ENCODE measurements at places on chromosomes 2 and 18. TPM values are rescaled to one million over a fixed set of nuclear protein-coding genes. Genes with fewer than 3 reads are reported as not detected.

- no peak overlapping the region for H3K4me3 ChIP-seq
- no peaks in the 10 kb centered on the region for H3K36me3 ChIP-seq
- H3K27ac ChIP-seq: no peak overlapping the region
- no peaks in the 10 kb centered on the region for H3K4me1 ChIP-seq
- DNase-seq: no peak
- no peaks in the 10 kb centered on the region for H3K27me3 ChIP-seq
These were observed 366.0 kb downstream of the TGIF1 start for GRCh38 chr18:3815991-3816390.

The CIB4 gene
- not detected for polyA plus RNA-seq

DNA sequence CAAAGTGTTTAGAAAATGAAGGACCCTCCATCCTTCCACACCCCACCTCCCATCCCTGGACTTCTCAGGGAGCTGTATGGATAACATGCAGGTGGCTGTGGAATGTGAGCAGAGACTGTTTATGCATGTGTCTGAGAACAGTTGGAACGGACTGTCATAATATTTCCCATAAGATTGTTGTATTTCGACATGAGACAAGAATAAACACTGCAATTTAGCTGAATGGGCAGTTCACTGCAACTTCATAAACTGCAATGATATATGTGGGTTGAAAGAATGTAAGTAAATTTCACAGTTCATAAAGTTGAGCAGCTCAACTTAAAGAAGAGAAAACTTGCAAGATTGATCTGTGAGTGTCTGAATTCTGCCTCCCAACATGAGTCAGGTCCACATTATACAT, 74.6 kb downstream of the MEP1B start:
- DNase-seq: no peak
- H3K4me1 ChIP-seq: no peaks in the 10 kb centered on the region
- H3K36me3 ChIP-seq: peaks cover 3% of the 10 kb centered on the region

DNA sequence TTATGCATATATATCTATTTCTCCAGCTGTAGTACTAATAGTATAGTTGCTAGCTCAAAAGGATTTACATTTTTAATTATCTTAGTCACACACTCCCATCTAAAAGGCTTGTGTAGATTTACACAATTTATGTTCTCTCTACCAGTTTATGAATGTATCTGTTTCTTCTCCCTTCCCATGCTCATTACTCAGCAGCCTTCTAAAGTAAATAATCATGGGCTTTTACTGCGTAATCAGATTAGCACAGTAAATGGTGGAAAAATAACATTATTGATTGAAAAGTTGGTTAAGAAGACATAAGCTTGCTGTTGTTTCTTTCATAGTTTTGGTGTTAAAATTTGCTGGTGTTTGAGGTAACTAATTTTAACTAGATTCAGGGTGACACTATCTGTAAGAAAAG, 81.8 kb downstream of the PTPN4 start:
- H3K27ac ChIP-seq: no peak overlapping the region
- no peaks in the 10 kb centered on the region for H3K27me3 ChIP-seq
- H3K36me3 ChIP-seq: no peaks in the 10 kb centered on the region
- H3K4me1 ChIP-seq: peaks cover 13% of the 10 kb centered on the region
- no peak overlapping the region for H3K4me3 ChIP-seq

DNA sequence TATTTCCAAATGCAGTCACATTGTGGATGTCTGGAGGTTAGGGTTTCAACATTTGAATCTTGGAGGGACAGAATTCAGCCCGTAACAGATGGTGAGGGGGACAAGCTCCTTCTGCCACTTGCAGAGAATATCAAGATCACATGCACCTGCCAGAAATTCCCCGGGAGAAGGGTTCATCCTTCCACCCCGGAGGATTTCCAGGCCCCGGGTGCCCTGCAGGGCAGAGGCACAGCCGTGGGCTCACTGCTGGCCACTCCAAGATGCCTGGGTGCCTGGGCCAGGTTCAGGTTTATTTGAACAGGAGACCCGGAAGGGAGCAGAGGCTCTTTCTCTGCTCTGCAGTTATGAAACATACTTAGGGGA, 38.2 kb upstream of the MGAT4A start:
- no peaks in the 10 kb centered on the region for H3K36me3 ChIP-seq
- H3K4me1 ChIP-seq: no peaks in the 10 kb centered on the region
- H3K27ac ChIP-seq: no peak overlapping the region
- H3K27me3 ChIP-seq: no peaks in the 10 kb centered on the region

- H3K36me3 ChIP-seq: no peaks in the 10 kb centered on the region
- peaks cover 45% of the 10 kb centered on the region for H3K4me1 ChIP-seq
- no peak overlapping the region for H3K27ac ChIP-seq
- no peaks in the 10 kb centered on the region for H3K27me3 ChIP-seq
- no peak overlapping the region for H3K4me3 ChIP-seq
These were observed 100.2 kb downstream of the ANKRD44 start for GRCh38 chr2:197210430-197210829.

DNA sequence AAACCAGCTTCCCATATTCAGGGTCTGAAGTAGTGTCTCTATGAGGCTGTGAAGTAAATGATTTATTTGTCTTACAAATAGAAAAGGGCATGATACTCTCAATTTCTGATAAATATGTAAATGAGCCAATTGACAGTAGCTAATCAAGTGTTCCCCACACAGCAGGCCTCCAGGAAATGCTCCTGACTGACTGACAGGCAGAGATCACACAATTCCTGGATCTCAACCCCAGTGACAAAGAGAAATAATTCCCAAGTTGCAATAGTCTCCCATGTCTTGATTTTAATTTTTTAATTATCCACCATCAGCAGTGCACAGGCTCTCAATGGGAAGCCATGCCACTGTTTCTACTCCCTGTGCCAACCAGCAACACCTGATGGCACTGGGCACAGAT, 390.4 kb downstream of the SOX11 start:
- no peak overlapping the region for H3K4me3 ChIP-seq
- DNase-seq: no peak
- H3K36me3 ChIP-seq: no peaks in the 10 kb centered on the region
- no peaks in the 10 kb centered on the region for H3K27me3 ChIP-seq
- no peak overlapping the region for H3K27ac ChIP-seq

The RBMS1 gene
- 4.4 TPM for polyA plus RNA-seq

DNA sequence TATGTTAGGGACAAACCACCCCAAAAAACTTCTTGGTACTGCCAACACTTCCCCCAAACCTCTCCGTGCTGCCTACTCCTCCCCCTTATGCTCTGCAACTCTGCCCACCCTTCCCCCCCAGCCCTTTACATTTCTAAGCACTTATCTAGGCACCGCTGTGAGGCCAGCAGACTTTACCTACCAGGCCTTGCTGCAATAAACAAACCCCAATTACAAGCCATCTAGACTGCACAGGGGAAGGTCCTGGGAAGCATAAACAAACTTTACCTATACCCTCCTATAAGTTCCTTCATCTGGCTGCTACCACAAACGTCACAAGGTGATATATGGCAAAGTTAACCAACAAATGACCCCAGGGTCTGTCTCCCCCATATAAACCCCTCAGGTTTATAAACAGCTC, 259.4 kb upstream of the GULP1 start:
- H3K27ac ChIP-seq: no peak overlapping the region
- DNase-seq: no peak
- H3K4me3 ChIP-seq: no peak overlapping the region
- no peaks in the 10 kb centered on the region for H3K4me1 ChIP-seq

- peaks cover 20% of the 10 kb centered on the region for H3K4me1 ChIP-seq
- H3K4me3 ChIP-seq: peak overlapping the region; percentile 80
- H3K36me3 ChIP-seq: no peaks in the 10 kb centered on the region
- no peak for DNase-seq
- peak overlapping the region; percentile 97 for H3K27ac ChIP-seq
- H3K27me3 ChIP-seq: no peaks in the 10 kb centered on the region
These were observed 434 bp upstream of the DUSP19 start for GRCh38 chr2:183078163-183078463.

The RHOB gene
- 200 TPM for polyA plus RNA-seq

The ANTXR1 gene
- polyA plus RNA-seq: 28.8 TPM

DNA sequence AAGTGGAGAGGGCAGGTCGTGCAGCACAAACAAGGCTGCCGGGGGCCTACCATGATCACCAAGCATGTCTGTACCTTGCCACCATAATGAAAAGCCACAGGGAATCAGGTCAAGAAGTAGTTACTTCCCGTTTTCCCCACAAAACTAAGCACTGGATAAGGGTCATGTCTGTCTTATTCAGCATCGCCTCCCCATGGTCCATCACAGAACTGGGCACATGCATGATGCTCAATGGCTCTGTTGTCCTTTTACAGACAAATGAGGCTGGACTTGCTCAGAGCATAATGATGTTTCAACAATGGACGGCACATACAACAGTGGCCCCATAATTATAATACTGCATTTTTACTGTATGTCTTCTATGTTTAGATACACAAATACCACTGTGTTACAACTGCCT, 27.5 kb downstream of the REEP1 start:
- H3K4me1 ChIP-seq: peaks cover 61% of the 10 kb centered on the region
- no peak for DNase-seq
- no peaks in the 10 kb centered on the region for H3K36me3 ChIP-seq
- no peak overlapping the region for H3K4me3 ChIP-seq

The RNF125 gene
- 5.7 TPM for polyA plus RNA-seq

DNA sequence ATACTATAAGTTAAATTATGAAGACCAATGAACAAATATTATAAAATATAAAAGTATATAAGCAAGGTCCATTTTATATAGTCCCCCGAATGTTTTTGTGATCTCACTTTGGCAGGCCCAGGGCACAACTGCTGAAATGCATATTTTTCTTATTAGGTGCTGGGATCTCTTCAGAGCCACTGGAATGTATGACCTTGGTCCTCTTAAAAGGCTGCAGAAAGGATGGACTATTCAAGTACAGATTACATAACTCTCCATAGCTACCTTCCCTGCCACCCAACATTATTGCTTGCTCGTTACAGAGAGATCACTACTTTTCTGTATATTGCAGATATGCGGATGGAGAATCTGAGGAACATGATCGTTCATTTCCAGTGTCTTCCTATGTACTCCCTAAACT, 925.6 kb upstream of the CELF4 start:
- no peak overlapping the region for H3K27ac ChIP-seq
- H3K36me3 ChIP-seq: no peaks in the 10 kb centered on the region
- no peak for DNase-seq
- no peaks in the 10 kb centered on the region for H3K4me1 ChIP-seq

The TRIM43 gene
- not detected for polyA plus RNA-seq

DNA sequence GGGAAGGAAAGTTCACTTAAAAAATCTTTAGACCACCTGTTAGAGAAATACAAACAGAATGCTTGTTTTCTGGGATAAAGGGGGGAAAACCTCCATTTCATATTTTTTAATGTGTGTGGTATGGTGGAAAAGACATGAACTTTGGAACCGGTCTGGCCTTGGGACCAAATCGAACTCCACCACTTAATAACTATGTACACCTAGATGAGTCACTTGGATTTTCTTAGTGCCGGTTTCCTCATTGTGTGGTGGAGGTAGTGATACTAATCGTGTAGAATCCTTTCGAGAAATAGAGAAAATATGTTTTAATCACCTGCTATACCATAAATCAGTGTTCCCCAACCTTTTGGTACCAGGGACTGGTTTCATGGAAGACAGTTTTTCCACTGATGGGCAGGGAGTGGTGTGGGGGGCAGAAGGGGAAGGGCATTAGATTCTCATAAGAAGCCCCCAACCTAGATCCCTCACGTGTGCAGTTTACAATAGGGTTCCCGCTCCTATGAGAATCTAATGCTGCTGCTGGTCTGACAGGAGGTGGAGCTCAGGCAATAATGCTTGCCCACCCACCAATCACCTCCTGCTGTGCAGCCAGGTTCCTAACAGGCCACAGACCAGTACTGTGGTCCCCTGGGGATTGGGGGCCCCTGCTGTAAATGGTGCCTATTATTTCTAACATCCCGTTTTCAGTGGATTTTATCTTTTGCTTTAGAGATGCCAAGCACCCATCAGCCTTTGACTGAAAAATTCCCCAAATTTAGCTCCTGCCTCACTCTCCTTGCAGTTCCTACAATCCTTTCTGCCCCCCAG, 308.8 kb downstream of the PRKCE start:
- no peaks in the 10 kb centered on the region for H3K36me3 ChIP-seq
- peak; percentile 17 for DNase-seq
- no peak overlapping the region for H3K27ac ChIP-seq
- H3K27me3 ChIP-seq: no peaks in the 10 kb centered on the region

The EIF2AK3 gene
- polyA plus RNA-seq: 3.0 TPM

The HOXD8 gene
- 2.5 TPM for polyA plus RNA-seq

Data from sigmoid colon (tissue), 7 donors.